ENCODE measurements at places on chromosomes 6 and 20.

DNA sequence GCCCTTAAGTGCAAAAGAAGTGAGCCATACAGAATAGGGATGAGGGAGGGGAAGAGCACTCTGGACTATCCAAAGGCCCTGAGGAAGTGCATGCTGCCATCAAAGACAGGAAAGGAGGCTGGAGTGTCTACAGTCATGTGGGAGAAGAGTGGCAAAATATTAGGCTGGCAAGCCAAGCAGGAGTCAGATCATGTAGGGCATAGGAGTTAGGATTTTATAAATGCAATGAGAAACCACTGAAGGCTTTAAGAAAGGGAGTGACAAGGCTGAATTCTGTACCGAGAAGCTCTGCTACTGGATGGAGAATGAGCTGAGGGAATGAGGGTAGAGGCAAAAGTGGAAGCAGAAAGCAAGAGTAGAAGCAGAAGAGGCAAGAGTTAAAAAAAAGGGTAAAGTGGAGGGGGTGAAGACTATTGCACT, 2.3 kb downstream of the ZSCAN31 start:
- DNase-seq, result no peak

GRCh38 chr6:126720304-126720703, 380.4 kb downstream of the CENPW start:
- DNase-seq, result no peak

DNA sequence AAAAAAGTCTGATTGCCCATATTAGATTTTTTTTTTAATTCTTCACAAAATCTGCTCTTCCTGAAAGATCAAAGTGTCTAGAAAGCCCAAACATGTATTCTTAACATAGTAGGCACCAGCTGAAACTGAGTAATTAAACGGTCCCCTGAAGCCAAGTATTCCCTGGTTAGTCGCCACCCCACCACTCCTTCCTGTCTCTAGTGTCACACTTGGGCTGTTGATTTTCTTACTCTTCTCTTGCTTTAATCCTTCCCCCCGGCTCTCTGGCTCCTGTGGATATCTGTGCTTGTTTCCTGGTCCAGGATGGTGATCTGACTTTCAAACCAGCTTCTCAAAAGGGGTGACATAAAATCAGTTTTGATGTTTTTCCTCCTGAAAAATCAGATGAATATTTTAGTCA, 162.9 kb downstream of the QKI start:
- DNase-seq, result no peak

DNA sequence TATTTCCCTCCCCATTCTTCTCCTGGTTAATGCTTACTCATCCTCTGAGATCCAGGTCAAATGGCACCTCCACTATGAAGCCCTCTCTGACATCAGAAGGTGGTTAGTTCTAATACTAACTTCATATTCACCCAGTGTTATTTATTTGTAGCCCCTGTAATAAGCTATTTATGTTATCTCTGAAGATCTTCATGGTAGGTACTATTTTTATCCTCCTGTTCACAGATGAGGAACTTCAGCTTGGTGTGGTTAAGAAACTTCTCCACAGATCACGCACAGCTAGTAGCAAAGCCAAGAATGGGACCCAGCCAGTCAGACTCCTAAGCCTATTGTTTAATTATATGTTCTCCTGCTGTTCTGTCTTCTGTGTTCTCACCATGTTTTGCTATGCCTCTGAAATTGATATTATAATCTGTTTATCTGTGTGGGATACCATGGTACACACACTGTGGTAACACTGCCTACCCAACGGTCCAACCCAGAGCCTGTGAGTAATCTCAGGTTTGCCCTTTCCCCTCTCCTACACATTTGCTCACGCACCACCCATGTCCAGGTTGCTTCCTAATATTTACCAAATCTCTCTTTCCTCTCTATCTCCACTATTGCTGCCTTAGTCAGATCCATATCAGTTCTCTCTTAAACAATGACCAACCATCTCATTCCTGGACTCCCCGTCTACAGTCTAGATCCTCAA, 98.4 kb downstream of the IPCEF1 start:
- no peak for DNase-seq

- no peak for DNase-seq
Observed at GRCh38 chr6:167279766-167280446, 11.2 kb upstream of the UNC93A start.

Measured in right hindlimb (tissue), 1 donor.